ENCODE measurements at places on chromosomes 7 and 10.
A peak's percentile ranks its signal among the peaks of the same experiment; 100 is the strongest.

DNA sequence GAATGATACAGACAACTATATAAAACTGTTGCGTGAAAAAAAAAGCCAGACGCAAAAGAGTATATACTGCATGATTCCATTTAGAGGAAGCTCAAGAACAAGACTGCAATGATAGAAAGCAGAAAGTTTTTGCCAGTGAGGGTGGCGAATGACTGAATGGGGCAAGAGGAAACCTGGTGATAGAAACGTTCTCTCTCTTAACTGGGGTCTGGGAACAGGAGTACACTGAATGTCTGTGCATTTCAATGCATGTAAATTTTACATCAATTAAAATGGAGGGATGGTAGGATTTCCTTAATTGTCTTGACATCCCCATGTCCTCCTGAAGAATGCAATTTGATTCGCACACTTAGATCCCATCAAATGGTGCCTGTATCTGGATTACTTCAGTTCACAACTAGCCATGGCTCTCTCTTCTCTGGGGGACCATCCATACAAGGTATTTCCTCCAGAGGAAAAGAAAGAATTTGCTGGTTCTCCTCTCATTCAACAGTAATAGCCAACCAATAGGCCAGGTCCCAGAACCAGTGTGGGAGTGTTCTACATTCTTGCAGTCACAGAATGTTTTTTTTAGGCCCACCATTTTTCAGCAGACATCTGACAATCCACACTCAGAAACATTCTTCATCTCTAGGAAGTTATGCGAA lies 221.0 kb upstream of the KLF14 start:
- no peak for DNase-seq

DNA sequence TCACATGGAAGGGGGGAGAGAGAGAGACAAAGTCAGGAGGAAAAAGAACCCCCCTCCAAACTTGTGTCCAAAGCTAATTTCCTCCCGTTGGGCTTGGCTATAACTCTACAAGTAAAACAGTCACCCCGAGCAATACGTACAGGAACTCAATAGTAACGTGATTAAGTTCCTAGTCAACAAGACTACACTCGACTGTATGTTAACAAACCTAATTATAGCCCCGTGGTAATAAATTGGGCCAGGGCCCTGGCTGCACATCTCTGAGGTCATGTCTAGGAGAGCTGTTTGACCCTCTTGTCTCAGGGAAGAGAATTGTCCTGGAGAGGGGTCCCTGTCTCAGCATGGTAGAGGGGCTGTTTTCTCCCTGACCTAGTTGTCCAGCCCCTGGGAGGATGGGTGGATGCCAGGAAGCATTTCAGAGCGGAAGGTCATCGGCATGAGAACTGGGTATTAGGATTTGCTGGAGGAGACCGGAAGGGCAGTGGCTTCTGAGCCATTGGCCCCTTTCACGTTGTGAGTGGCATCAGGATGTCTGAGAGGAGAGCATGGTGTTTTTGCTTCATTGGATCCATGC lies 60.2 kb upstream of the COMTD1 start:
- no peak for DNase-seq

DNA sequence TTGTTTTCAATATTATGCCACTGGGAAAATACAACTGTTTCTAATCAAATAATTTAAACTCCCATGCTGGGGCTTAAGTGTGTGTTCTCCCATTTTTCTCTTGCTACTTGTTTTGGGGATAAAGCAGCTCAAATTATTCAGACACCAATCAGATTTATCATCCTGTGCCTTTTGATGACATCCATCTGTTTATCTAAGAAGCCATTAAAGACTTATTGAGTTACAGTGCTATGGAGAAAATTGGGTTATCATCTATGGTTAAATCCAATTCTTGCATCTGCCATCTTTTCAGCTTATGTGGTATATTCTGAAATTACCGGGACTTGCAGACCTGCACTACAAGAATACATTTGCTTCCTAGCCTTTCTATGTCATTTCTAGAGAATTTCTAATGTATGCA lies 401.2 kb downstream of the GFRA1 start:
- DNase-seq = no peak

GRCh38 chr10:7409732-7410168 lies 1.1 kb downstream of the SFMBT2 start:
- DNase-seq = no peak

- peak; percentile 36 for DNase-seq
These were observed 56.4 kb upstream of the ECHDC3 start for GRCh38 chr10:11685787-11686218.

DNA sequence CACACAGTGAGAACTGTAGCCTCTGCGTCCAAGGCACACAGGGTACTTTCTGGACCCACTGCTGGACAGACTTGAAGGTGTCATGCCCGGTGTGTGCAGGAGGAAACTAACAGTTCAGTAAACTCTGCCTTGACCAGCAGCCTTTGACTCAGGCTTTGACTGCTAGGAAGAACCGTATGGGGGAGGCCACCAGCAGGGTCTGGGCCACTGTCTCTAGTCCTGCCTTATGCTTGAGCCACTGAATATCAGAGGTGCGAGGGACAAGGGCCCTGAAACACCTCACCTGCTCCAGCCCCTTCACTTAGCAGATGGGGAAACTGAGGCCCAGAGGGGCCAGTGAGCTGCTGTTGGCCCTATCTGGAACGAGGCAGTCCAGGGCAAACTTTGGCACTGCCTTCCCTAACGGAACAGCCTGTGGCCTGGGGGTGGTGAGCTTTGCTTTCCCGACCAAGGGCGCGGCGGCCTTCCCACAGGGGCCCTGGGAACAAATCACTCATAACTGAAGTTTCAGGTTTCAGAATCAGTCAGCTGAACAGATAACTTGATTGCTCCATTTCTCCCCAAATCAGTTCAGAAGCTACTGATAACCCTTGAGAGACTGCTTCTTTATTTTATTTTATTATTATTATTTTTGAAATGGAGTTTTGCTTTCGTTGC lies 130.0 kb downstream of the FAM53B start:
- no peak for DNase-seq

DNA sequence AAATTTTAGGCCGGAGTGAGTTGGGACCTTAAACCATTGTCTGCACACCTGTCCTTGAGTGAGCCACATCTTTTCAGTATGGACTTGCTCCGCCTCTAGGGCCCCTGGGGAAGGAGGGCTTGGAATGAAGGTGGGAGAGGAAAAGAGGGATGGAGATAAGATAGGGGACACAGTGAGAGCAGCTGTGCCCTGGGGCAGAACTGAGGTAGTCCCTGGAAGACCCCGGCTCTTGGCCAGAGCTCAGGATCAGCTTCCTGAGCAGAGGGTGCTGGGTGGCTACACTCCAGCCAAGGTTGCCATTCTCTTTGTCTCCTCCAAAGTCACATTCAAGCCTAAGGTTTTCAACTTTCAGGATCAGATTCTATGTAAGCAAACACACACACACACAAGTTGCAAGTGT lies 82.0 kb downstream of the MKI67 start:
- no peak for DNase-seq

DNA sequence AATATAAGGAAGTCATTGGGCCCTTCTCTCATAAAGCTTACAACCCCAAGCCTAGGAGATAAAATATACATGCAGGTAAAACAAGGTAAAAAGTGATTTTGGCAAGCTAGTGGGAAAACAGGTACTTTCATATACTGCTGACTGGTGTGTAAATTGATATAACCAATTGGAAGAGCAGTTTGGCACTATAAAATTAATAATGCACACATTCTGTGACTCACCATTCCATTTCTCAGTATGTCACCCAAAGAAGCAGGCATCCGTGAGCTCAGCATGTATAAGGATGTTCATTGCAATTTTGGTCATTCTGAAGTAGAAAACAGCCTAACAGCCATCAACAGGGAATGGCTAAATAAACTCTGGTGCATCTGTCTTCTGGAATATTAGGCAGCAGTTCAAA lies 2.9 kb downstream of the MACROH2A2 start:
- no peak for DNase-seq

DNA sequence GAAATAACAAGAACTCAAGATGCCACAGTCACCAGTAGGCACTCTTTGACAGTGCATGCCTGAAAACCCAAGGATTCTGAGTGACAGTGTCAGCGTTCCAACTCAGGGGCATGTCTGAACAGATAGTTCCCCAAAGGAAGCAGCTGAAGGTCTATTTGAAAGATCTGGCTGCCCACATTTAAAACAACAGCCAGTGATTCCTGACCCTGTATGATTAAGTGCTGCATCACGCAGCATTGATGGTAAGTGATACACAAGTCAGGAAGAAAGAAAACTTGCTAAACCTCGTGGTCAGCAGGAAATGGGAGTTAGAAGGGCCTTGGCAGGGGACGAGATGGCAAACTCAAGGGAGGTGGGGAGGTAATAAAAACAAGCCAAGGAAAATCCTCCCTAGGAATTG lies 1013.1 kb downstream of the TYW1 start:
- DNase-seq = no peak

GRCh38 chr10:23314835-23315239 lies 29.8 kb downstream of the C10orf67 start:
- peak; percentile 74 for DNase-seq

DNA sequence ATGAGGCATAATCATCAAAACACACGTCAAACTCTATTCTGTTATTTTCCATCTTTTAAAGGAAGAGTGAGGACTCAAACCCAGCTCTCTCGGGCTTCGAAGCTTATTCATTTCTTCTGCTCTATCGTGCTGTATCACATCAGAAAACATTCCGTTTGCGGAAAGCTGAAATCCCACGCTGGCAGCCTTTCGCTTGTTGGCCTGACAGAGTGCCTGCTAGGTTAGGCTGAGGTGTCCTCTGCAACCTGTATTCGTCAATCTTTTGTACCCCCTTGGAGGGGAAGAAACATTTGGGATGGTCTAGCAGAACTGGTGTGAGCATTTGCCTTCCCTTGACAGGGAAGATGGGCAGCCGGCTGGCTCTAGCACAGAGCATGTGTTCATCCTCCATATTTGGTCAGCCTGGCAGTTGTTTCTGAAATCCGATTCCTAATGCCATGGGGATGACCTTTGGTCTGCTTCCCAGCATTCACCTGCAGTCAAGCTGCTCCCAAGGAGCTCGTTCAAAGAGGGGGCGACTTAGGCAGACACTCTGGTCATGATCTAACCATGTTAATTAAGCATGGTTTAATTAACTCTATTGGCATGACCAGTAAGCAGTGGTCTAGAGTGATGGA lies 55.2 kb downstream of the TACC2 start:
- DNase-seq = no peak

- DNase-seq = no peak
These were observed 39.0 kb upstream of the PCBD1 start for GRCh38 chr10:70927189-70927943.
